ENCODE measurements at places on chromosomes 1 and 21.

DNA sequence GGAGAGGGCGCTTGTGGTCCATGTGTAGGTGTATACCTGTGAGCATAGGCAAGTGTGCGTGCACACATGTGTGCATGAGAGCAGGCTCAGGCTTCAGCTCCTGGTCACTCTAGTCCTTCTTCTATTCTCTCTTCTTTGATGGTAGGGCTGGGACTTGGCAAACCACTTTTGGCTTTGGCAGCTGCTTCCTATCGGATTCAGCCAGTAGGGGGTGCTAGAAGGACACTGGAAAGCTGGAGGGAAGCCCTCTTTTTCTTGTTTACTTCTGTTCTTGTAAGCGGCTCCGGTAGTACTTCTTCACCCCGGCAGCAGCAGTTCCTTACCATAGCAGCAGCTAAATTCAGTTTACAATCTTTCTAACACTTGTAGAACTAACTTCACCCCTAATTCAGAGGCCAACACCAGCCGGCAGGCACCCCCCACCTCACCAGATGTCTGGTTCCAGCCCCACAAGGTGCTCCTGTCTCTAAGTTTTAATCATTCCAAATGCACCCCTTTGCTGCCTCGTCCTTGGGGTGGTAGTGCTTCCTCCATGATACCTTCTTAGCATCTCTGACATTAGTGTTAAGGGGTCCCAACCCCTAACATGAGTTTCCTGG is 25.1 kb downstream of the NENF start:
- DNase-seq = no peak

DNA sequence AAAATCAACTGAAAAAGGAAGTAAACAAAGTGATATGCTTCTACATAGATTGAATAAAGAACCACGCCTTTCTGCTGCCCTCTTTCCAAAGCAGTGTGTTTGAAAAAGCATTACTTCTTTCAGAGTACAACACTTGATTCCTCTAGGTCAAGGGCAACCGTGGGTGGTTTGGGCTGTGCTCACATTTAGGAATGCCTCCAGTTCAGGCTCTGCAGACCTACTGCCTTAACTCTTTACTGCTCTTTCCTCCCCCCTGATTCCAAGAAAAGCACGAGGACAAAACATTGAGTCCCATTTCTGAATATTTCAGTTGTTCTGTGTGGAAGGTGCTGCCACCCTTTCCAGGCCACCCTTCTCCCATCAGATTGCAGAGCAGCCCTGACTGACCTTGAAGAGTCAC is 45.2 kb downstream of the ADAMTS1 start:
- no peak for DNase-seq

DNA sequence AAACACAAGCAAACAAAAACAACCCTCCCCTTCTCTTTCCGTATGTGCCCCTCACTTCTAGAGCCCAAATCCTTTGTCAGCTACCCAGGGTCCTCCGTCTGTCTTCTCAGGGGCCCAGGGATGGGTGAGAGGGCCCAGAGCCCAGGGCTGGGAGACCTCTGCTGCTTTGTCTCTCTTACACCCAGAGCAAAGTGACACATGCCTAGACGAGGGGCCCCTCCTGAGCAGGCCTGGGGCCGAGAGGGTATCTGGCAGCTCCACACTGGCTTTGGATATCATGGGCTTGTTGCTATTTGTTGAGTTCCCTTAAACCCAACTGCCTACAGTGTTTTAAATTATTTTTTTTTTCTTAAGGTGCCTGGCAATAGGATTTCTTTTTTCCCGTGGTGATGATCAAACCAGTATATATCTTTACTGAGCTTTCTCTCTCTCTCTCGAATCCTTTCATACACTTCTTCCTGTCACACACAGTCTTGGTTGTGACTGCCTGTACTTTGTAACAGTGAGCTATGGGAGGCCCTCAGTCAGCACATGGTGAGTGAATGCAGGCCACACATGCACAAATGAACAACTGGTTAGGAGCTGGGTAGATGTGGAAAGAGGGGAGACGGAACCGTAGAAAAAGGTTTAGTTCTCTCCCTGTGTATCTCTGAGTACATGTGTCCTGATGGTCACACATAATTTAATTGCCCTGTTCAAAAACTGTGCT is 14.5 kb downstream of the RASSF5 start:
- DNase-seq = no peak

- no peak for DNase-seq
Measured at GRCh38 chr1:58119971-58120370, 426.6 kb downstream of the OMA1 start.

DNA sequence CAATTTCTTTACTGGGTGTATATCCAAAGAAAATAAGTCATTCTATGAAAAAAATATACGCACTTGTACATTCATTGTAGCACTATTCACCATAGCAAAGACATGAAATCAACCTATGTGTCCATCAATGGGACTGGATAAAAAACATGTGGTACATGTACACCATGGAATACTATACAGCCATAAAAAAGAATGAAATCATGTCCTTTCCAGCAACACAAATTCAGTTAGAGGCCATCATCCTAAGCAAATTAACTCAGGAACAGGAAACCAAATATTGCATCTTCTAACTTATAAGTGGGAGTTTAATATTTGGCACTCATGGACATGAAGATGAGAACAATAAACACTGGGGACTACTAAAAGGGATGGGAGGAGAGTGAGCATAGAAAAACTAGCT is 325.7 kb downstream of the TGFB2 start:
- no peak for DNase-seq

DNA sequence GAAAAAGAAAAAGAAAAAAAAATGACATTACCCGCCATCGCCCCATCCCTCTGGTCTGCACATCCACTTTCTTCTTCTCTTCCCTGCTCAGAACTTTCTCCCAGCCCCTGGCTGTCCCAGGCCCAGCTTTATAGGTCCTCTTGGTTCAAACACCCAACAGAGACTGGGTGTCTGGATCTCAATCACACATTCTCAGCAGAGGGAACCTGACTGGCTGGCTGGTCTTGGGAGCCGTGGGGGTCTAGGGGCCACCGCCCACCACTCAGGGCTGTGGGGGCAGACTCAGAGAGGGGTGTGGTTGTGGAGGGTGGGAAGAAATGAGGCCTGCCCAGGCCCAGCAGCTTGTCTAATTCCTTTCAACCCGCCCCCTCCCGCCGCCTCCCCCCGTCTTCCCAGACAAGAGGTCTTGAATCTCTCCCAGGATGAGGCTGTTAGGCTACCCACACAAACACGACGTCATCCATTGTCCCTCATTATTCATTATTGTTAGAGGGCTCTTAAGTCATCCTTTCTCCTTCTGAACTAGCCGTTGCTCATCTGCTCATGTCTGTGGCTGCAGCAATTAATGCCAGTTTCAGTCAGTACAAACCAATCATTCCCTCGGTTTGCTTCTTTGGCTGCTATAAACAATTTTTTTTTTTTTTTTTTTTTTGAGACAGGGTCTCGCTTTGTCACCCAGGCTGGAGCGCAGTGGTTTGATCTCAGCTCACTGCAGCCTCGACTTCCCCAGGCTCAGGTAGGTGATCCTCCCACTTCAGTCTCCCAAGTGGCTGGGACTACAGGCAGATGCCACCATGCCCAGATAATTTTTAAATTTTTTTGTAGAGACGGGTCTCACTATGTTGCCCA is 40.6 kb upstream of the CLIC4 start:
- no peak for DNase-seq

All from NCI-H510A (cell line).